A549 treated with ZK216348 at 1 μM for 4 hours (cell line): ENCODE measurements at places on chromosomes 6 and 20. TPM values are rescaled to one million over a fixed set of nuclear protein-coding genes. Genes with fewer than 3 reads are reported as not detected.

RNF114 gene
- total RNA-seq = 51.1 to 68.2 TPM (median 58.4 TPM) in 5 replicates

RIPPLY2 gene
- 0.65 to 0.91 TPM in 2 of 5 replicates, not detected in the others for total RNA-seq

CASP8AP2 gene
- 3.7 to 8.0 TPM (median 6.6 TPM) in 5 replicates for total RNA-seq

TXLNB gene
- total RNA-seq = not detected in 5 replicates

KCNQ2 gene
- 0.39 to 0.87 TPM (median 0.57 TPM) in 5 replicates for total RNA-seq

POM121L2 gene
- total RNA-seq = not detected in 5 replicates

PROKR2 gene
- total RNA-seq = not detected in 5 replicates

ZCCHC3 gene
- total RNA-seq = 17.4 to 24.5 TPM (median 21.9 TPM) in 5 replicates

MATN4 gene
- total RNA-seq = 0.13 to 0.19 TPM in 2 of 5 replicates, not detected in the others

LRFN2 gene
- total RNA-seq = not detected in 5 replicates

BPIFB4 gene
- not detected in 5 replicates for total RNA-seq

WFDC12 gene
- not detected in 5 replicates for total RNA-seq

ZNF165 gene
- total RNA-seq = 0.57 to 1.5 TPM (median 0.83 TPM) in 5 replicates

PDE10A gene
- 27.5 to 33.7 TPM (median 30.1 TPM) in 5 replicates for total RNA-seq
